Stimulated activated CD4-positive, alpha-beta T cell treated with anti-CD3 and anti-CD28 coated beads, TNF-alpha, amount 100 ng/mL, for 4 hours (primary cell): ENCODE measurements at places on chromosomes 1 and 21.

DNA sequence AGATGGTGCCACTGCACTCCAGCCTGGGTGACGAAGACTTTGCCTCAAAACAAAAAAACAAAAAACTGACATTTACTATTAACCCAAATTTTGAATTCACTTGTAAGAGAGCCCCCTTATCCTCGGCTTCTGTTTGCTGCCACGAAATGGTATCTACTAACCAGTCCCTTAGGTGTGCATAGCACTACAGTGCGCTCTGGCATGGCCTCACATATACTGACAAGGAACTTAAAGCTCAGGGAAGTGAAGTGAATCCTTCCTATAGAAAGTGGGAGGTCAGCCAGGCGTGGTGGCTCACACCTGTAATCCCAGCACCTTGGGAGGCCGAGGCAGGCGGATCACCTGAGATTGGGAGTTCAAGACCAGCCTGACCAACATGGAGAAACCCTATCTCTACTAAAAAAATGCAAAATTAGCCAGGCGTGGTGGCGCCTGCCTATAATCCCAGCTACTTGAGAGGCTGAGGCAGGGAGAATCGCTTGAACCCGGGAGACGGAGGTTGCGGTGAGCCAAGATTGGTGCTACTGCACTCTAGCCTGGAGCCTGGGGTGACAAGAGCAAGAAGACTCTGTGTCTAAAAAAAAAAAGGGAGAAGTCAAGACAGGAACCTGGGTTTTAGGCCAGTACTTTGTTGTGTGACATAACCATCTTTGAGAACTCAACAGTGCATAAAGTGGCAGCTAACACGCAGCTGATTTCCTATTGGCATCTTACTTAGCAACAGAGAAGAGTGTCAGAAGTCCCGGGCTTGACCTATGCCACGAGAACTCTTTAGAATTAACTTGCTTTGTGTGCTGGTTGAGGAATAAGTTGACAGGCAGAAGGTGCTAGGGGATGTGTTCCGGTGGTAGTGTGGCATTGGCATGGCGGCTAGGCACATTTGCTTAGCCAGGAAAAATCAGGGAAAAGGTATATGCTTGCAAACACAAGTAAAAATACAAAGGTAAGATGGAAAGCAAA is 16.8 kb downstream of the ERRFI1 start:
- no peak for DNase-seq

DNA sequence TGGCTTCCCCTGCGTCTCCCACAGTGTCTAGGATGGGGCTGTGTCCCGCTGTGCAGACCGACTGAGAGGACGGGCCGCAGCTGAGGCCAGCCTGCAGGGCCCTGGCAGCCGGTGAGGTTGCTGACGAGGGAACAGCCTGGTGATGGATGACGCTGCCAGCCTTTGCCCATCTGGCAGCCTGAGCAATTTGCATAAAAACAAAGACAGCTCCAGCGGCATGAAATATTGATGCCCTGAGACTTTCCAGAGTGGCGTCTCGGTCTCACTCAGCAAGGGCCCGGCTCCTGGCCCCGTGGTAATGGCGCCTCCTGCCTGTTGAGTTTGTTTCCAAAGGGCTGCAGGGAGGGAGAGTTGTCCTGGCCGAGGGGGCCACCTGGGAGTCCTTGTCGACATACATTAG is 19.1 kb upstream of the KCNA10 start:
- no peak for DNase-seq

- no peak for DNase-seq
These were observed 116.3 kb downstream of the NCAM2 start for GRCh38 chr21:21114461-21114860.

DNA sequence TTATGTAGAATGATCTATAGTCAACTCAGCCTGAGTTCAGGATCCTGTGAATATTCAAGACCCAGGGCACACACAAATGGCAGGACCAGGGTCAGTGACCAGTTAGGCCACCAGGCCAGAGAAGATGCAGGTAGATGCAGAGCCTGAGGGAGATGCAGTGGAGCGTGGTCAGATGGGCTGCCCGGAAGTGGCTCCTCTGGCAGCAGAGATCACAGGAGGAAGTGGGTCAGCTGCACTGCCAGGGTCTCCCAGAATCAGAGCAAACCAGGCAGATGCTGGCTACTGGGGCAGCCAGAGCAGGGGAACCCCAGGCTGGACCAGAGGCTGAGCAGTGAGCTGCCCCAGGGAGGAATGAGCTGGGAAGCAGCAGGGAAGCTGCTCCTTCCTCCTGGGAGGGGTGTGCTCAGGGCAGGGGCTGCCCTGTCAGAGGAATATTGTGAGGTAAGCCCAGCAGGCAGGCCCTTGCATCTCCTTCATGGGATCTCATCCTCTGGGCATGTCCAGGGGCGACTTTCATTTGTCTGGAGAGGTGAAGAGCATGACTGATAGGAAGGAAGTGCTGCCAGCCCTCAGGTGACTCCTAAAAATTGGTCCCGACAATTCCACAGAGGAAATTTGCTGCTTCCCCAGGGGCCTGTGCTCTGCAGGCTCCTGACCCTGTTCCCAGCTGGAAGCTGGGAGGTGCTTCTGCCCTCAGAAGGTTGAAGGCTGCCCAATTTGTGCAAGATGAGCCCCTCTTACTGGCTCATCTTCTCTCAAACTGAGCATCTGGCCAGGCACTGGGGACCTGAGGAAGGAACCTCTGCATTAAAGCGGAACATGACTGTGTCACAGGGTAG is 49.3 kb downstream of the STUM start:
- DNase-seq = no peak

DNA sequence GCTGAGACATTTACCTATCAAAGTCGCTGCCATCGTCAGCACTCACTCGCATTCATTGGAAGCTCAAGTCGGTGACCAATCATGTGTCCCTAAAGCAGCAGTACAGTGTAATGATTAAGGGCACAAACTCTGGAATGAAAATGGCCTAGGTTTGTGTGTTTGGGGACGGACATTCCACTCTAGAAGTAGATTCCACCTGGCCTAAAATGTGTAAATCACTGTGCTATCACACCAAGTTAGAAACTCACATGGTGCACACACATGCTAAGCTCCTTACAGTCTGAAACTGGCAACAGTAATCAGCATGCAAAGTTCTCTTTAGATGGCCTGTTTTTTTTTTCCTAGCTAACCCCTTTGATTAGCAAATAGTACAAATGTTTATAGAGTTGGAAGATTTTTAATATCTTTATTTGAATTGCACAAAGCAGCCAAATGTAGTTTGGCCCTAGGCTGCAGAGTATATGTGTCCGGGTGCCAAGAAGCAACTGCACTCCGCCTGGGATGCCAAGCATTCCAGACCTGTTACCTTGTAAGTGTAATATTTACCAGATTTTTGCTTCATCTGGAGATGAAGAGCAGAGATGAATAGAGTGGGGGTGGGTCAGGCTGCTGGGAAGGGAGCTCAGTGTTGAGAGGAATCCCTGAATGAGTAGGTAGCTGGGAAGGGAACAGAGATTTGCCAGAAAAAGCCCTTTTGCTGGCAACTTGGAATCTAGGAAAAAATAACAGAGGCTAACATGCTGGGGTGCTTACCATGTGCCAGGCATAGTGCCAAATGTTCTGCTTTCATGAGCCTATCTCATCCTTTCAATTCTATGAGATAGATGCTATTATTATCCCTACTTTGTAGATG is 35.2 kb downstream of the TGFB2 start:
- no peak for DNase-seq

GRCh38 chr1:106907795-106908194 is 148.7 kb upstream of the PRMT6 start:
- DNase-seq = no peak

GRCh38 chr1:171740356-171740863 is 1.5 kb downstream of the VAMP4 start:
- no peak for DNase-seq

DNA sequence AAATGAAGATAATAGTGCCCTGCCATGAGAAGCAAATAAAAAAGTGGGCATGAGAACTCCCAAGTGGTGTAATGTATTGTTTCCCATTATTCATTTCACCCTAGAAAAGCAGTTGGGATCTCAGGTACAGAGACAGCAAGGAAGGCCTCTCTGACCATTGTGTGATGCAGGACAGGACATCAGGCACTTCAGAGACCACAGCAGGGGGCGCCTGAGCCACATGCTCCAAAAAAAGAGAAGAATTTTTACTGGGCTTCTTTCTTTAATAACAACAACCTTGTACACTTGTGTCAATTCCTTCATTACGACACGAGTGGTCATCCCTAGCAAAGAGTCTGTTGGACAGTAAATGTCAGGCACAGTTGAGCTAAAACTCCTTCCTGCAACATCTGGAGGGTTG is 533.3 kb downstream of the OMA1 start:
- no peak for DNase-seq

DNA sequence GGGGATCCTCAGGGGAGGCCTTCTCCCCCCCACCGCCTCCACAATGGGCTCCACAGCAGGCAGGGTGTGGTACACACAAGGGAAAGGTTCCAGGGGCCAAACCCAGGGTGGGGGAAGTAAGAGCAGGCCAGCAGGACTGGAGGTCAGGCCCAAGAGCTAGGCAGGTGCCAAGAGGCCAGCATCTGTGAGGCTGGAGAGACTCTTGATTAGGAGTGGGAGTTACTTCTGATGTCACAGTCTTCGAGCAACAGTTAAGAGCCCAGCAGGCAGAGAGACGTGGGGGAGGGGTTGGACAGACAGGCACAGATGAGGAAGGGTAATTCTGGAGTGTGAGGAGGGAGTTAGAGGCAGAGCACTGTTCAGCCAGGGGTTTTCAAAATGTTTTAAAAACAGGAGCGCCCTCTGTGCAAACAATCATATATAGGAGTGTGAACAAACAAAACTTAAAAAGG is 55.8 kb downstream of the SLC9A1 start:
- no peak for DNase-seq

GRCh38 chr1:109622137-109622892 is 2.7 kb downstream of the AMPD2 start:
- DNase-seq = no peak

GRCh38 chr1:44110916-44111315 is 7.7 kb upstream of the KLF17 start:
- no peak for DNase-seq

DNA sequence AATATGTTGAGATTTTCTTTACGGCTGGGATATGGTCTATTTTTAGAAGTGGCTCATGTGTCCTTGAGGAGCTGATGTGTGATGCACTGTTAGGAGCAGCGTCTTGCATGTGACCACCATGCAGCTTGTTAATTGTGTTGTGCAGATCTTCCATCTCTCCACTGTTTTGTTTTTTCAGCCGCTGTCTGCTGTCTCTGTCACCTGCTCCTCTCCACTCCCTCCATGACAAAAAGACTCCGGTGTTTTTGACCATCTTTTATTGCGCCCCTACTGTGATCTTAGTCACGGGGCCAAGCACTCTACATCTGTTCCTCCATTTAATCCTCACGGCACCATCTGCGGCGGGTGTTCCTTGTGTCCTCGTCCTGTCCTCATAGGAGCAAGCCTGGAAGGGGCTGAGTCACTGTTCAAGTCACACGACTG is 51.8 kb downstream of the ADARB1 start:
- no peak for DNase-seq

DNA sequence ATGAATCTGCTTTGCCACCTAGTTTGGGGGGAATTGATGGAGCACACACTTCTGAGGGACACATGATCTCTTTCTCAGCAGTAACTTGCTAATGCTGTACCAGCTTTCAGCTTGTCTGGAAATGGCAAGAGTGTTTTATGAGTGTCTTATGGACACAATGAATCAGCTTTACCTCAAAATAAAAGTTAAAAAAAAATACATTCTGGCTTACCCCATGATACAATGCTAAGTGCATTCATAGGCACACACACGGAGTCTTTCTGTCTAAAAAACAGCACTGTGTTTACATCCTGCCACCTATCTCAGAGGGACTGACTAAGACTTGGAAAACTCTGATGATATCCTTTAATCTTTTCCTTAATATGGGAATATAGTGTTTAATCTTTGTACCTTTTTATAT is 455.5 kb upstream of the ADAMTS5 start:
- no peak for DNase-seq

DNA sequence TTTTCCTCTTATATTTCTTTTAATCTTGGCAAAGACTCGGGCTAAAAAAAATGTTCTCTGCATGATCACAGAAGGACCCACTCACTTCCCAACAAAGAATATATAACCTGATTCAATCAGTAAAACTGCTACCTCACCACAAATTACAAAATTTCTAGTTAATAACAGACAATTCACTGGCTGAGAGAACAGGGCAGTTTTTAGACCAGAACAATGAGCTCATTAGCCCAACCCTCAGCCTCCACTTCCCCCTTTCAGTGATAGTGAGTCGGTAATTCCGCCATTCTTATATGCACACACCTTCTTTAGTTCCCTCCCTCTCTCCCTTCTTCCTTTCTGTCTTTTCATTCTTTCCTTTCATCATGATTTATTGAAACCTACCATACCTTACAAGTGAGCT is 8.9 kb downstream of the SIPA1L2 start:
- no peak for DNase-seq

DNA sequence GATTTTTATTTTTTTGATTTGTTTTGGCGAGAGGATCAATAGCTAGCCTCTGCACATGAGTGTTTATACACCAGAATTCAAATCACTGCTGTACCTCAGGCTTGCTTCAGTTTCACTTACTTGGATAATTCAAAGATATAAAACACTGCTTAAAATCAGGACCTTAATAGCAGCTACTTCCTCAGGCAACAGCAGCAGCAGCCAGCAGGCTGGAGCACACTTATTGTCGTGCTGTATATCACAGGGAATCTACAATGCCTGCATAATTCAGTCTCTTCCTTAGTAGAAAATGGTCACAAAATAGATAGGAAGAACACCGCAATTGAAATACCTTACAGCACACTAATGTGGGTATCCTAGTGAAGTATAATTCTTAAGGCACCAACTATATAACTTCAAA is 497.3 kb downstream of the NEGR1 start:
- DNase-seq = no peak

GRCh38 chr1:232622378-232622777 is 7.6 kb downstream of the SIPA1L2 start:
- DNase-seq = no peak

- no peak for DNase-seq
These were observed 35.0 kb upstream of the TMEM61 start for GRCh38 chr1:54945393-54945936.

GRCh38 chr1:240914506-240914905 is 302.6 kb upstream of the GREM2 start:
- DNase-seq = no peak

GRCh38 chr1:9375912-9376311 is 83.2 kb downstream of the SPSB1 start:
- DNase-seq = no peak

DNA sequence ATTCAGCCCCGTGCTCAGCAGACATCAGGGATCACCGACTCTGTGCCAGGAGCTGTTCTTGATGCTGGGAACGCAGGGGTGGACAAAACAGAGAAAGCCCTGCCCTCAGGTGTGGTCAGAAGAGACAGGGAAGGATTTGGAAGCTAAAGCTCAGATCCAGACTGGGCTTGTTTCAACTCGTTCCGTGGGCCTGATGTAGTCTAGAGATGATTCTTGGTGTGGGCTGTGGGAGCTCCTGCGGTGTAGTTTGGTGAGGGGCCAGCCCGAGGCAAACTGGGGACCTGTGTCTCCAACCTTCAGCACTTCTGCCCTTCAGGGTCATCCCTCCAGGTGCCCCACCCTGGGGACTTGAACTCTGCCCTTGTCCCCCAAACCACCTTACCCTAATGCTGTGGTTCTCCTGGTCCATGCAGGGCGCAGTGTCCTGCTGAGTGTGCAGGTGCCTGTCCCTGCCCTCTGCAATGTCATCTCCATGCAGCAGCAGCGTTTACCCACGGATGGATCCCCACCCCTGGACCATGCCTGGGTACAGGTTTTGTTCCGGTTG is 17.3 kb upstream of the ABCG1 start:
- no peak for DNase-seq

GRCh38 chr21:45524756-45525152 is 17.5 kb downstream of the SLC19A1 start:
- DNase-seq = no peak

- DNase-seq = no peak
These were observed 131.2 kb downstream of the TGFB2 start for GRCh38 chr1:218476385-218476784.

GRCh38 chr1:54542962-54543539 is 5.0 kb upstream of the ACOT11 start:
- DNase-seq = no peak
